ENCODE measurements at places on chromosomes 5 and 9.

- DNase-seq = no peak
Observed at GRCh38 chr5:132901730-132902129, 28.3 kb downstream of the LEAP2 start.

GRCh38 chr5:126544087-126544740, 50.8 kb downstream of the ALDH7A1 start:
- no peak for DNase-seq

DNA sequence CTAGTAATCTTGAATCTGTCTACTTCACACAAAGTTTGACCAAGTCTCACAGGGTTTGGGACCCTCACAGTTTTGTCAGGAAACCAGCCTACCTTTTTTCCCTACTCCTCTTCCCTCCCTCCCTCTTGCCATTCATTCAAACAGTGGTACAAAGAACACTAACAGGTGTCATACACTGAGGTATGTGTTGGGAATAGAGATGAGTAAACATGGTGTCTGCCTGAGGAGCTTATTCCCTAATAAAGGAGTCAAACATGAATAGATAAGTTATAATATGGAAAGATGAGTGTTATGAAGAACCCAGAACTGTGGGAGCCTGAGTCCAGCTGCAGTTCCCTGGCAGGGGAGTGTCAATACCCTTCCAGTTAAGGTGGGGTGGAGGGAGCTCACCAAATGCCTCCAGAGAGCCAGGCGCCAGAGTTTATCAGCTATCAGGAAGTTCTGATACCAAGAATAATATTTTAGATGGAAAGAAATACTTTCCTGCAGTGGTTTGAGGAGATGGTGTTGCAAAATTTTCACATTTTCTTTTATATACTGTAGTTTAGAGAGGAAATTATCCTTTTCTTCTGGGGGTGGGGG, 183.4 kb upstream of the NR3C1 start:
- DNase-seq = no peak

DNA sequence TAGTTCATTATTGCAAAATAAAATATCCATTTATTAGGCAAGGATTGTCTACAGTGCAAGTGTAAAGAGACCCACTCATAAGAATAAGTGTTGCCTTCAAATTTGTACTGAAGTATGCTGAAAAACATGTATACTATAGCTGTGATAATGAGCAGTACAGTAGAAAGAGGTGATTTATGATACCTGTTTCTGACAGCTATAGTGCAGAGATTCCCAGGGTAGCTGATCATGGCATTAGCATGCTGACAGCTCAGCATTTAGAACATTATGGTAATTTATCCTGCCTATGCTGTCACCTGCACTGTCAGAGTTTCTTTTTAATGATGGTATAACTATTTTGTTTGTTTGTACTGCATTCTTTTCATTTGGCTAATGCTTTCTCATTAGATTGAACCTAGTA, 177.6 kb upstream of the TLX3 start:
- DNase-seq = no peak

GRCh38 chr5:2633992-2634391, 117.5 kb downstream of the IRX2 start:
- DNase-seq = no peak

DNA sequence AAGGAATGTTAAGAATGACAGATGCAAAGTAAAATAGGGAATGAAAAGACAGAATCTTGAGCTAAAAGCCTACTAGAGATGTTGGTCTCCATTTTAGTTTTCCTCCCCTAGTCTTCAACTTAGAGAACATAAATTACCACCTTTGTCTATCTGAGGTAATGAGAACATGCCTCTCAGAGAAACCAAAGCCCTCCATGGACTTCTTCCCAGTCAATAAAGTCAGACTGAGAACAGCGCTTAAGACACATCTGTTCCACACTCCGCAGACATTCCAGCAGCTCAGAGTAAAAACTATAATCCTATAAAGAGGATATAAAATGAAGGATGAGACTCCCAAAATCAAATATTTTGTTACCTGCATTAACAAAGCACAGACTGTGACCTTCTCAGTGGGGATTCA, 79.2 kb downstream of the DPYSL3 start:
- no peak for DNase-seq

DNA sequence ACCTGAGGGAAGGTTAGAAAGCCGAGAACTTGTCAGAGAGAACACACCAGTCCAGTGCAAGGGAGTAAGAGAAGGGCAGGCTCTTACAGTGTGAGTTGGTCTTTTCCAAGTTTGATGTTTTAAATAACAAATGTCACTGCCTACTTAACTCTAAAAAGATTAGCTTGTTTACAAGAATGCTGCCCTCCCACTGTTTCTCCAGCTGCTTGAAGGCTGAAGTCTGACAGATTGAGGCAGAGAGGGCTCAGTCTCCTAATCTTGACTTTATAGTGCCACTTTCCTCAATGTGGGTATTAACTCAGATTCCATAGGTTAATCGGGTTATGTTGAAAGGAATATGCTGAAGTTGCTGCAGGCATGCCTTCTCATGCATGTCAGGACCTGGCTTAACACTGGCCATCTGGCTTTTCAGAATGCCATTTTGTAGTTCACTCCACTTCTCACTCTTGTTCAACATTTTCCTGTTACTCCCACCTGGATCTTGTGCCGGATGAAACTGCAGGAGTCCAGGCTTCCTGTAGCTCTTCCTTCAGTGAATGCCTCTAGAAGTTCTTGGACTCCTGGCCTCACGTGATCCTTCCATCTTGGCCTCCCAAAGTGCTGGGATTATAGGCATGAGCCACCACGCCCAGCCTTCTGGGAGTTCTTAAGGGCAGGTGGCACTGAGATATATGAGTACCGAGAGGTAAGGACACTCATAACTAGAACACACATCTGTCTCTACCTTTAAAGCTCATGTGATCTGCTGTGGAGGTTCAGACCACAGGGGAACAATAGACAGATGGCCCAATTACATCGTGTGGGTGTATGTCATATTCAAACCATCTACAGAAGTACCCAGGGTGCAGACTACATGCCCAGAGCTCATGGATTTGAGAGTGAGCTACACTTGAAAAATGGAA, 249.7 kb downstream of the ARHGAP26 start:
- DNase-seq = no peak

DNA sequence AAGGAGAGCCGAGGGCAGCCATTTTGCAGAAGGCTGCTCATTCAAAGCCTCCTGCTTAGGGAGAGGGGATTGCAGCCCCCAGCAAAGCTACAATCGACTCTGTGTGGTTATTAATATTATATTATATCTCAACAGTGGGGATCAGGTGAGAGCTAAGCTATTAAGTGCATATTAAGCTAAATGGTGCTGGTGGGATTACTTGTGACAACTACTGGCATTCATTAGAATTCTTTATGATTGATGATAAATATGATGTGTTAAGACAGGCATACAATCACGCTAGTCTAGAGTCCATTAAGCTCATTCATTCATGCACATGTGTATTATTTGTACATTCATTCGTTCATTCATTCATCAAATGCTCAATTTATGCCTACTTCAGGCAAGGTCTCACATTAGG, 23.0 kb downstream of the COL15A1 start:
- DNase-seq = no peak
